ENCODE measurements at places on chromosomes 6 and 20.

DNA sequence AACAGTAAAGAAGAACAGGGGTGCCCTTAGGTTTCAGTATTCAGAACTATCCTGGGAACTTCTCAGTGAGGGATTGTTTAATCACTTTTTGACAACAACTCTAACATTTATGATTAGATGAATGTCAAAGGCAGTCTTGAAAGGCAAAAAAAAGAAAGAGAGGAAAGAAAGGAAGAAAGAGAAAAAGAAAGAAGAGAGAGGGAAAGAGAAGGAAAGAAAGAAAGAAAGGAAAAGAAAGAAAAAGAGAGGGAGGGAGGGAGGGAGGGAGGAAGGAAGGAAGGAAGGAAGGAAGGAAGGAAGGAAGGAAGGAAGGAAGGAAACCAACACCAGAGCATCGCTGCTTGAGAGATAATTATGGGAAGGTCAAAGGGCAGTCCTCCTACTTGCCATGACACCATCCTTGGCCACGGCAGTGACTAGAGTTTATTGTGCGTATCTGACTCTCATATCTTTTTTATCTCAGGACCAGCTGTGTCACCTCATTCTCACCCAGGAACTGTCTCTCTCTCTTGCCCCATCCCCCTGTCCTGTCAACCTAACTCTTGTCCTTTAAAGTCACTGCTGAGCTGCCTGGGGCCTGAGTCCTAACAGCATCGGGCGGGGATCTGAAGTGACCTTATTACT is 96.8 kb upstream of the ATXN1 start:
- no peak for DNase-seq

DNA sequence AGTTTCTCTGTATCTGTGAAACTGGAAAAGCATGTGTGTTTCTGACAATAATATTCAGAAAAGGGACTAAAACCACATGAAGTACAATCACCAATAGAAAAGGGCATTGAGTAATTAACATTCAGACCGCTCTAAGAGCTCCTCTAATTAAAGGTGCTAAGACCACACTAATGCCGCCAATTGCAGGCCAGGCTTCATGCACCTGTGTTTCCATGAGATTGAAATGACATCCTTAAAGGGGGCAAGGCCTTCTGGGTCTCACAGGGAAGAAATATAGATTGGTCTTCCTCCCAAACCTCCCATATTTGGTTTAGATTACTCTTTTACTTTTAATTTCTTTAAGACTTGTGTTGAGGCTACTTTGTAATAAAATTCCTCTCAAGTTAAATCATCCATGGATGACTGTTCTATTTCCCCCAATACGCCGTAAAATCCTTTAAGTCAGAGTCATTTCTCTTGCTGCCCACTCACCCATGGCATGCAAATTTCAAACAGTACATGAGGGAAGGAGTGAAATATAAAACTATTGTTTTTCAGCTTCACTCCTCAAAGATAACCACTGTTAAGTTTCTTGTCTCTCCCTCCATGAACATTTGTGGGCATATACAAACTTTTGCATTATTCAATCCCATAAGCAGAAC is 110.6 kb downstream of the UBE3D start:
- no peak for DNase-seq

GRCh38 chr20:6583134-6583738 is 184.2 kb upstream of the BMP2 start:
- no peak for DNase-seq

DNA sequence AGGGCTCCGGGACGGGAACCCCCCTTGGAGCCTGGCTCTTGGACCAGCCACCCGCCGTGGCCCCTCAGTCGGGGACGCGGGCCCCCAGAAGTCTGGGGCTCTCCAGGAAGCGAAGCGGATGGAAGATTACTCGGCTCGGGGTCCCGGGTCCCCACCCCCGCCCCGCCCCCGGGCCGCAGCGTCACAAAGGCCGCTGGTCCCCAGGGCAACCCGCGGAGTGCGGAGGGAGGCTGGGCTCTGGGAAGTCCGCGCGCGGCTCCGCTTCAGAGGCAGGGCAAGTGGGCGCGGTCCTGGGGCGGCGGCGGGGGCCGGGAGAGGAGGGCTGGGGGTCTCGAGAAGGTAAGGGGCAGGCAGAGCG is at the start of gene FNDC11:
Gene FNDC11, plus strand, starts transcription at position 227 of the 358 bp plus-strand sequence. CDS start 1,505 bp downstream, outside the sequence.
- DNase-seq = no peak

DNA sequence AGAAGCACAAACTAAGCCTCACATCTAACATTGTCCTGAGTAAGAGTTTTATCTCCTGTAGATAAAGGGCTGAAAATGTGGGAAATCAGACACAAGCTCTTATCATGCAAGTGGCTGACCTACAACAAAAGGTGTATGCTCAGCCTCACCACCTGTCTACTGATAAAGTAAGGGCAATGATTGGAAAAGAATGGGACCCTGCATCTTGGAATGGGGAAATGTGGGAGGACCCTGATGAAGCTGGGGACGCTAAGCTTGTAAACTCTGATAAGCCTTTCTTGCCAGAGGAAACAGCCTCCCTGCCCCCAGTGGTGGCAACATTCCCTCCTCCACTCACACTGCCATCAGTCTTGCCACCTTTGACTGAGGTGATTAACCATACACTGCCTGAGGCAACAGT is 166.6 kb downstream of the KHDRBS2 start:
- no peak for DNase-seq

- DNase-seq = no peak
Observed at GRCh38 chr6:112764377-112764776, 417.2 kb downstream of the RFPL4B start.

Measured in NCI-H187 treated with DMSO at 0.1 percent for 48 hours (cell line).